ENCODE measurements at places on chromosomes 7 and 10. TPM values are rescaled to one million over a fixed set of nuclear protein-coding genes. Genes with fewer than 3 reads are reported as not detected.

The SH3PXD2A gene
- 9.4 TPM for total RNA-seq

GRCh38 chr7:77993838-77994237 lies 195.3 kb downstream of the PHTF2 start:
- ATAC-seq = no peak

DNA sequence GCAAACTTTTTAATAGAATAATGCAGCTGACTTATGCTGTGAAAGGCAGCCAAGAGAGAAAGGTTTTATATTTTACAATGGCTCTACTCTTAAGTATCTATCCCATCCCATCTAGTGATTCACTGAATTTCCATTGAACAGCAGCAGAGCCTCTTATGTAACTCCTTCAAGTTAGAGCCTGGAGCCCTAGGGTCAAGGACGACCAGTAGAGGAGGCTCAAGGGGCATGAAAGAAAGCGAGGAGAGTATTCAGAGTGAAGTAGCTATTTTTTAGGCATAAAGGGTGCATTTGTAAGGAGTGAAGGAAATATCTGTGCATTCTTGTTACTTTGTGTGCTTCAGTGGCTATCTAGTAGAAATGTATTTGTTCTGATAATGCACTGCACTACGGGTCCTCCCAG lies 180.2 kb upstream of the TPK1 start:
- no peak for ATAC-seq

- ATAC-seq = peak; percentile 96
Measured at GRCh38 chr7:127938588-127938987, 92.6 kb downstream of the LRRC4 start.

DNA sequence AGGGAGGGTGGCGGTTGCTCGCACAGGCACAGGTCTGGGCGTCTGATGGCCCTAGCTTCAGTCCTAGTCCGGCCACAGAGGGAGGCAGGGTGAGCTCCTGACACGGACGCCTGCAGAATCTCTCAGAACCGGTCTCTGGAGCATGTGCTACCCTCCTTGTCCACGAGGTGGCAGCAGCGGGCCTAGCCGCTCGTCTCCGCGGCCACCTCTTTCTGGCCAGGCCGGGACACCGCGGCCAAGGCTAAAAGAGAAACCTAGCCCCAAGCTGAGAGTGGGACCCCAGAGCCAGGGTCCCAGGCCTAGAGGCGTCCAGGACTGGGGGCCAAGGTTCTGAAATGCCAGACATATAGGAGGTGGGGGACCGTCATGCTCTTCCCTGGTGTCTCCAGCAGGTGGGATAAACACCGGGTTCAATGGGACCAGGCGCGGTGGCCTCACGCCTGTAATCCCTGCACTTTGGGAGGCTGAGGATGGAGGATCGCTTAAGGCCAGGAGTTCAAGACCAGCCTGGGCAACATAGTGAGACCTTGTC lies 3.2 kb upstream of the LAT2 start:
- ATAC-seq = peak; percentile 83

DNA sequence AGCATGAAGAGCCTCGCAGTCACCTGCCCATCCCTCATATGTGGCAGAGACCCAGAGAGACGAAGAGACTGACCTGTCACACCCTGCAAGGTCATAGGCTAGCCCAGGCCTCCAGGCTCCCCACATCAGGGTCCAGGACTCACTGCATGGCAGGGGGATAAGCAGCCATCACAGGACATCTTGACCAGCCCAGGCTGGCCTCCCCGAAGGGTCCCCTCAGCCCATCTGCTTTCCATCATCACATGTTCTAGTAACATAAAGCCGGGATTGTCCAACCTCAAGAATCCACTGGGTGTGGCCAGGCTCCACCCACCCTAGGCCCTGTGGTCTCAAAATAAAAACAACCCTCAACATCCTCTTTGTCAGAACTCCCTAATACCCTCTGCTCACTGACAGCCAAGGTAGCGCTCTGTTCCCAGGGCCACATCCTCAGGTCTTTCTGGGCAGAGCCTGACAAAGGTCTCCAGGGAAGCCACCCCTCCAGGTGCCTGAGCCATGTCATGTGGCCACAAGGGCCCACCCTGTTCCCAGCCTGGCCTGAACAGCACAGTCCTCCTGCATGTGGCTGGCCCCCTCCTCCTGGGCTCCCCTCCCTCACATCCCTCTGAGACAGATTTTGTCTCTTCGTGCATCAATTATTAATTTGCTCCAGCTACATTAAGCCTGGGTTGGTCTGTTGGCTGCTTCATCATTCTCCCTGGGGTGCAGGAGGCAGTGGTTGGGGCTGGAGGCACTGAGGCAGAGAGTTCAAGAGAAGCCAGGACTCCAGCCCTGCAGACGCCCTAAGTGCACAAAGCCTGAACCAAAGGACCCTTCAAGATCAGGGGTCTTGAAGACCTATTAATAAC lies 131.8 kb upstream of the UNC5B start:
- peak; percentile 16 for ATAC-seq

DNA sequence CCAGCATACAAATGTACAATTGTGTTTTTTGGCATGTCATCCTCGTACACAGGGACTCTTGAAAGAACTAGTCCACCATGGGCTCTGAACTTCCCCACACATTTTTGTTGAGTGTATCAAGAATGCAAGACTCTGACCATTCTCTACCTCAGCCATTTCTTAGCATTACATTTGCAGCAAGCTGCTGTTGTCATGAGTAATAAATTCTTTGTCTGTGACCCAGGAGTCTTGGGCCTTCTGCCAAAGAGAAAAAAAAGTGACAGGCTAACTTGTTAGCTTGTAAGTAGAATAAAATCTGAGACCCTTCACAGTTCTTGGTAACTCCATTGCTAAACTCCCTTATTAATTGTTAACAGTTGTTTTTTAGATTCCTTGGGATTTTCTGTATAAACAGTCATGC lies 542.3 kb upstream of the MBL2 start:
- ATAC-seq = peak; percentile 72

GRCh38 chr7:108441392-108441955 lies 14.8 kb downstream of the NRCAM start:
- ATAC-seq = no peak

DNA sequence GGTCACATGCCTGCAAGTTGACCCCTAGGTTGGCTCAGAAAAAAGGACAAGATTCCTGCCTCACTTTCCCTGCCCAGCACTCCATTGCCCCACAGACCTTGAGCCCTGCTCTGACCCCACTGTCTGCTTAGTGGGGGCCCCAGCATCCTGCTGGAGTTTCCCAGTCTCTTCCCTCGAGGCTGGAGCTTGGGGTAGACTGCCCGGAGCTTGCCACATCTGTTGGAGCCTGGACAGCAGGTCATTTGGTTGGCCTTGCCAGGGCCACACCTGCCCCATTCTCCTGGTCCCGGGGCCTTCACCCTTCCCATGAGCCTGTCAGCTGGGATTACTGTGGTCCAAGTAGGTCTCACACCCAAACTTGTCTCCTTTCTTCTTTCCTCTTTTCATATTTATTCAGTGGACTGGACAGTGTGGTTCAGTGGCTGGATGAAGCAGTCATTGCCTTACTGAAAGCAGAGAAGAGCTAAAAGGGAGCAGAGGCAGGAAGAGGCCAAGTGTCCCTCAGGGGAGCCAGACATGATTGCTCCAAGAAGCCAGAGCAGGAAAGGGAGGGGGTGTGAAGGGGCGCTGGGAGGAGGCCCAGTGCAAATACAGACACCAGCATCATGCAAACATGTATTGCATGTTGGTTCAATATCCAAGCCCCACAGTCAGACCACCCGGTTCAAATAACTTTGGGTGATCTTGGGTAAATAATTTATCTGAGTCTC lies 56.2 kb upstream of the CACUL1 start:
- ATAC-seq = no peak

DNA sequence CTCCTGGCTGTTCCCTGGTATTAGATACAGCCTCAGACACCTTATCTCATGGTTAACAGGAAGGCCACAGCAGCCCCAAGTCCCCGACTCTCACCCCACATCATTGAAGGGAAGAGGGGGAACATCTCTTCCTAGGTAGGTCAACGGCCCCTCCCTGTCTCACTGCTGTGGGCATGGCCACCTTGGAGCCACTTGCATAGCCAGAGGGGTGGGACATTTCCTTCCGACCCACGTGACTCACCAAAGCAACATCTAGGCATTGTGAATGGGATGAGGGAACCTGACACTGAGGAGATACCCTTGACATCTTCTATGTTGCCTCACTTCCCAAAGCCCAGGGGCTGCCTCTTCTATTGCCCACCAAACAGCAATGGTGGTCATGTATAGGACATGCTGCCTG lies 68.5 kb upstream of the GPR26 start:
- no peak for ATAC-seq
